ENCODE measurements at places on chromosomes 2 and 18.

- DNase-seq, result no peak
Measured at GRCh38 chr2:85702800-85703199, 8.6 kb downstream of the GNLY start.

GRCh38 chr18:22282311-22283115, 113.1 kb downstream of the GATA6 start:
- no peak for DNase-seq

DNA sequence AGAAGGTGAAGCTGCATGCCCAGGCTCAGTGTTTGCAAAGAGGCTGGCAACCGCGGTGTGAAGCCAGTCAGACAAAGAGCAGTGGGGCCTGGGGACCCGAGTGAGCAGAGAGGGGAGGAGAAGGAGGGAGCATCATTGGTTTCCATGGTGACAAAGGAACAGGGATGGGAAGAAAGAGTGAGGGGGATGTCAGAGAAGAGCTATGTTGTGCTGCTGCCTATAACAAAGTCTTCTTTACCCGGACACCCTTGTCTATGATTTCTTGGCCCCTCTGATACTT, 14.5 kb downstream of the TMEM247 start:
- peak; percentile 57 for DNase-seq

DNA sequence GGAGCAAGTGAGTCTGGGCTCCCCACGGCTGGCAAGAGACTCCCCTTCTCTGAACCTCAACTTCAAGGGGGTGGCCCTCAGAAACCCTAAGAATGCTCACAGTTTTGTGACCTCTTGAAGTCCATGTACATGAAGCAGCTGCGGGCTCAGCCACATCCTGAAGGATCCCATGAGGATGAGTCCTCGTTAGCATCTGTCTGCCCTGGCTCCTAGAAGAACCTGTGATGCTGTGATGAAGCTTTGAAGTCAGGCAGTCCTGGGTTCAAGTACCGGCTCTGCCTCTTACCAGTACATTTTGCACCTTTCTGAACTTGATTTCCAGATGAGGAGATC, 38.1 kb downstream of the SDC1 start:
- DNase-seq, result no peak

DNA sequence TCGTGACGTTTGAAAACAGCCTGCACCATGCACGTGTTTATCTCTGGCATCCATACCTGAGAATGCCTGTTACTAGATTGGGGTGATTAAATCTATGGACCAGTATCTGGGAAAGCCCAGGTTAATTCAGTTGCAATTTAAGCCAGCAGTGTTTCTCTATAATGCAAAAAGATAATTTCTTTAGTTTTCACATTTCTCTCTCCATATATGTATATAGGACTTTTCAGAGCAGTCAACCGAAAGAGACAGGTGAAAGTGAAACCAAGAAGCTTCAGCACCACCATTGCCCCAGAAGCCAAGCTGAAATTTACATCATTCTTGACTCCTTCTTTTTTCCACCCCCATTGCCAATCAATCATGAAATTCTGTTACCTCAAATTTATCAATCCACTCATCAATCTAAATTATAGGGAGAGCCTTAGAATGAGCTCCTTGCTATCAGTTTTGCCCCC, 2.7 kb upstream of the LRP2 start:
- no peak for DNase-seq

- peak; percentile 92 for DNase-seq
Measured at GRCh38 chr2:213187833-213188532, 36.6 kb upstream of the IKZF2 start.

DNA sequence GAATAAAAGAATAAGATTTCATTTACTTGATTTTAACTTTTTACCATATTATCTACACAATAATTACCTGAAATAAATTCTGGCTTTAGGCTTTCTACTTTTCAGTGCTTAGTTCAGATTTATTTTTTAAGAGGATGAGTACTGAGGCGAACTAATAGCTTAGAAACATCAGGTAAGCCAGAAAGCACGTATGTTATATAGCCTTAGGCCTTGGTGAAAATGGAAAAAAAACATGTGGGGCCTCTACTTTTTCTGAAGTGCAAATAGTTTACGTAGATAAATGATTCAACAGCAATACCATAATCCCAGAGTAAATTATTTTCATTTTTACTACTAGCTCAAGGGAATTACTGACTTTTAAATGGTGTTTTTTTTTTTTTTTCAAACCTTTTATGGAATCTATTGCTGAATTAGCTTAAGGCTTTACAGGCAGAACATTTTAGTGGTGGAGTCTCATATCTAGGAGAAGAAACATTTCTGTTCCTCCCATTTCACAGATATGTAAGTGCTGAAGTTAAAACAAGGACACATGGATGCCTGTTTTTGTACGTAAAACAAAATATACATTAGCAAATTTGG, 6.2 kb downstream of the CPS1 start:
- no peak for DNase-seq

DNA sequence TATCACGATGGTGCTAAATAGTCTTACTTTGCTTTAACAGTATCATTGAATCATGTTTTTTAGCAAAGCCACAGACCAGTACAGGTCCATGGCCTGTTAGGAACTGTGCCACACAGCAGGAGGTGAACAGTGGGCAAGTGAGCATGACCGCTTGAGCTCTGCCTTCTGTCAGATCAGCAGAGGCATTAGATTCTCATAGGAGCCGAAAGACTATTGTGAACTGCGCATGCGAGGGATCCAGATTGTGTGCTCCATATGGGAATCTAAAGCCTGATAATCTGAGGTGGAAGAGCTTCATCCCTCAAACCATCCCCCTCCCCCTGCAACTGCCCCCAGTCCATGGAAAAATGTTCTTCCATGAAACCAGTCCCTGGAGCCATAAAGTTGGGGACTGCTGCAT, 102.3 kb upstream of the OSR1 start:
- no peak for DNase-seq

DNA sequence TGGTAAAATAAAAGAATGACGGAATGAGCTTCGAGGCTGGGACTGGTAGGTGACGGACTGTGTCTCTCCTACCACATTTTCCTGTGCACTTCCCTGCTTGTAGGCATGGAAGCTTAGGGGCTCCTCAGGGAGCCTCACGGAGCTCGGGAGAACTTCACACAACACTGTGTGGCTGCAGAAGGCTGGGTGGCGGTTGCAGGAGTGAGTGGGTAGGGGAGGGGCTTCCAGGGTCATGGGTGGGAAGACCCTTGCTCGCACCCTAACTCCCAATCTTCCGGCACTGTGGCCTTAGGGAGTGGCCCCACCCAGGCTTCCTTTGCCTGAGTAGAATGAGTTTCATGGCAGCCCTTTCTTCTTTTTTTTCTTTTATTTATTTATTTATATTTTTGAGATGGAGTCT, 128.6 kb downstream of the INHBB start:
- DNase-seq, result no peak

DNA sequence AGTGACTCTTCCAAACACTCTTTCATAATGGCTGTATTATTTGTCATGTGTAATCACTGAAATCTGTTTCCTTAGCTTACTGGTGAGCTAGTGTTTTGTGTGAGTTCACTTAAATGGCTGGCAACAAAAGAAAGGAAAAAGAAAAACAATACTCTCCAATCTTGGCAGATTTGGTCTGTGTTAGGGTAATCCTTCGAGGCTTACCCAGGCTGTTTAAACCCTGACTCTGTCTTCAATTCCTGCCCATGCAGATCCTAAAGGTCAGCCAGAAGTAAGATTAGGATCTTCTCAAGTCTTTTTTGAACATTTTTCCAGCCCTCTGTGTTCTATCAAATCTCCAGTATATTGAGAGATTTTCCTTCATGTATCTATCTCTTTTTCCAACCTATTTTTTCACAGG, 85.3 kb downstream of the CCDC178 start:
- DNase-seq, result no peak

DNA sequence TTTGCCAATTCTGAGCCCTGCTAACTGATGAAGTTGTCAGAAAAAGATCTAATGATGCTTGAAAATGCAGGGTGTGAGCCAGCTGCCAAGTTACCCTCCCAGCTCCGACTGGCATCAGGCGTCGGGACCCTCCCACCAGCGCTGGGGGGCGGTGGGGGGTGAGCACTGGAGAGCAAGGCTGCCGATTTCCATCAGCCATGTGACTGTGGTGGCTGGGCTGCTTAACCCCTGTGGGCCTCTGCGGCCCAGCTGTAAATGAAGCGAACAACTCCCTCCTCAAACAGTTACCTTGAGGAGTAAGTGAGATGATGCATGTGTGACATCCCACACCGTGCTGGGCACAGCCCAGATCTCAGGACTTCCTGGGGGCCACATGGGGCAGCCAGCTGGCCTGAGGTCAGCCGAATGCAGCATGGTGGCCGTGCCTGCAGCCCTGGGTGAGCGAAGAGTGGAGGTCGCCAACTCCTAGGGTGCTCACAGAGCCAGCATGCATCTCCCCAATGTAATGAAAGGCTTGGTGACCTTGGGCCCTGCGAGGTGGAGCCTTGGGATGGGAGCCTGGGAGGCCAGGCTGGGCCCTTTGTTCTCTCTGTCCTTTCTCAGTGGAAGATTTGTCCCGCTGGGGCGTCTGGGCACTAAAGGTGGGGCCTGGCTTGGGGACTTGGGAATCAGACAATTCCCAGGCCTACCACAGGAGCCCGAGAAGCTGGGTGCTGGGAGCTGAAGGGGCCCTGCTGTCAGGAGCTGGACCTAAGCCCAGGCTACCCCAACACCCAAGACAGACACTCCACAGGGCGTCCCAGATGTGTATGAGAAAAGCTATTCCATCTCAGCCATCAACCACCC, 25.1 kb downstream of the CIB4 start:
- DNase-seq, result no peak

DNA sequence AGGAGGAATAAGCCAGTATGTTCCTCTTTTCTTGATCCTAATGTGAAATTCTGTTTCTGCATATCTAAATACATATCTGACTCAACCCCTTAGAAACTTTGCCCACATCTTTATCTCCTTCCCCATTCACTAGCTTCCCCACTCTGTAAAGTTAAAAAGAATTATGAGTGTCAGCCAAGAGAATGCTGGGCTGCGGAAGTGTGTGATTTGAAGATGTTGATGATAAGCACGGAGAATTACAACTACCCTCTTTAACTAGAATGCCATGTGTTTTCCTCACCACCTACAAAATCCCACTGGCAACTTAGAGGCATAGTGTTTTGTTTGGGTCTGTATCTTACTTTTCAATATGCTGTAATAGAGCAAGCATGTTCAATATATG, 490.4 kb upstream of the FANCL start:
- DNase-seq, result no peak

- peak; percentile 51 for DNase-seq
Measured at GRCh38 chr2:170733798-170734600, 18.9 kb downstream of the SP5 start.

DNA sequence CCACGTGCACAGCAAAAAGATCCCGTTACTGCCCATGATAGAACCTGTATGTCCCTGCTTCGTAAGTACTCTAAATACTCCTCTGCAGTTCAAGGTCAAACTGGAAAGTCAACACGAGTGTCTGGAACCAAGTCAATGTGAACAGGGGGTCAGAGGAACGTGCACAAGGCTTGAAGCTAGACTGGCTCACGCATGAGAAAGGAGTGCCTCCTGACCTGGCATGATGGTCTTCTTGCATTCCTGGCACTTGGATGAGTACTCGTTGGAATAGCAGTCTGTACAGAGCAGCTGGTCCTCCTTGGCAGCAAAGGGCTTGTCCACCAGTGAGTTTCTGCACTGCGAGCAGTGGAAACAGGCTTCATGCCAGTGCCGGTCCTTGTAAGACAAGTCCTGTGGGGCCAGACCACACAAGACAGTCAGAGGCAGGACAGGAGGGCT, 25.5 kb downstream of the FHL2 start:
- no peak for DNase-seq

Data from islet precursor cell (in vitro differentiated cells).